ENCODE measurements at places on chromosomes 6 and 20.

GRCh38 chr6:140590641-140591040 lies 1216.2 kb upstream of the CITED2 start:
- DNase-seq: no peak

GRCh38 chr6:72476051-72476450 lies 145.8 kb upstream of the KCNQ5 start:
- no peak for DNase-seq

DNA sequence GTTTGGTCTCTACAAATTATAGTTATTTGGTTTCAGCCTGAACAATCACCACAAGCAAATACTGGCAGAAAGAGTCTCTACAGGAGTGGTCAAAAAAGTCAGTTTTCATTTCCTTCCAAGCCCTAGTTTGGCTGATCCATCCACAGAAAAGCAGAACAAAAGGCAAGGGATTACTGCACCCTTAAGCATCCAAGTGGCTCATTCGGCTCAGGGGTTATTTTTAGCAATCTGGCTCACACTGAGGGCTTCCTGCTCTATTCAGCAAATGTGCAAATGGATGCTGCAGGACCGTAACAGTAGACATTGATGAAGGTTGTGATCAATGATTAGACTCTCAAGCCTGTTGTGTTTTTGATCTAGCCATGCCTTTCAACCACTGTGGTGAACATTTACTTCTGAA lies 62.2 kb upstream of the FABP7 start:
- no peak for DNase-seq

DNA sequence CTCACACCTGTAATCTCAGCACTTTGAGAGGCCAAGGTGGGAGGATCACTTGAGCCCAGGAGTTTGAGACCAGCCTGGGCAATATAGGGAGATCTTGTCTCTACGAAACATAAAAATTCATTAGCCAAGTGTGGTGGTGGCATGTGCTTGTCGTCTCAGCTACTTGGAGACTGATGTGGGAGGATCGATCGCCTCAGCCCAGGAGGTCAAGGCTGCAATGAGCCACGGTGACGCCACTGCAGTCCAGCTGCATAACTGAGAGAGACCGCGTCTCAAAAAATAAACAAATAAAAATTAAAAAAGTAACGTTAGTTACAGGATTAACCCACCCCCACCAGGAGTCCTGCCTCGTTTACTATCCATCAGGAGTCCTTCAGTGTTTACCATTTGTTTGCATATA lies 345.1 kb downstream of the BTBD3 start:
- no peak for DNase-seq

DNA sequence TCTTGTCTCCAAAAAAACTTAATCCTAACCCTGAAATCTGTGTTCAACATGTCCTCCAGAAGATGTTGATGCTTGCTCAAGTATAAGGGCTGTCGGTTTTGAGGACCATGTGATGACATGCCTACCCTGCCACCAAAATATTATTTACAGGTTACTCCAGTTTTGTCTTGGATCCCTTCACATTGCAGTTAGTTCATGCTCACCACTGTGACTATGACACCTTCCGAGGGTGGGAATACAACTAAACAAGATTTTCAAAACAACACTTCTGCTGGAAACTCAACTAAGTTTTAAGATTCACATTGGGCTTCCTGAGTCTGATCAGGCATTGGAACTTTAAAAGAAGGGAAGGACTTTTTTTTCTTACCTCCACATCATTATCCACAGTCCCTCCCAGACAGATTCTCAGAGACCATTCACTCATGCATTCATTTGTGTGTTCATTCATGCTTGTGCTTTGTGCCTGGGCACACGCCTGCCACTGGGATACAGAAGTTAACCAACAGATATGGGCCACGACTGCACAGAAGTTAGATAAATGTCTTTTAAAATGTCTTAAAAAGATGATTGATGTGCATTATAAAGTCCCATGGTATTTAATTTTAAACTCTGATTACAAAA lies 118.7 kb upstream of the GJE1 start:
- DNase-seq: no peak

DNA sequence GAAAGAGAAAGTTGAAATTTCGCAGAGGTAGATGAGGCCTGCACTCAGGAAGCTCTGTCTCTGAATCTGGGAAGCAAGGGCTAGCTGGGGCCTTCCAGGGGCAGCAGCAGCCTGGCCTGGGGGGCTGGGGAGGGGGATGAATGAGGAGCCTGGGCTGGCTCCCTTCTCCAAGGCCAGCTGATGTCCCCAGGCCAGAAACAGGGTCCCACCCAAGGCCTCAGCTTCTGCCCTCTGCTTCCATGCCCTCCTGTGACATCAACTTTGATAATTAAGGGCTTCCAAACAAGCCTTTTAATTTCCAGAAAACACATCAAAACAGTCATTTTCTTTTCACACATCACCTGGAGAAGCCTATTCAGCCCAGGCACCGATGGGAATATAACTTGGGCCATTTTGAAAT lies 15.4 kb downstream of the TFAP2A start:
- DNase-seq: no peak

GRCh38 chr6:116665464-116665863 lies 3.1 kb downstream of the ZUP1 start:
- DNase-seq: no peak

DNA sequence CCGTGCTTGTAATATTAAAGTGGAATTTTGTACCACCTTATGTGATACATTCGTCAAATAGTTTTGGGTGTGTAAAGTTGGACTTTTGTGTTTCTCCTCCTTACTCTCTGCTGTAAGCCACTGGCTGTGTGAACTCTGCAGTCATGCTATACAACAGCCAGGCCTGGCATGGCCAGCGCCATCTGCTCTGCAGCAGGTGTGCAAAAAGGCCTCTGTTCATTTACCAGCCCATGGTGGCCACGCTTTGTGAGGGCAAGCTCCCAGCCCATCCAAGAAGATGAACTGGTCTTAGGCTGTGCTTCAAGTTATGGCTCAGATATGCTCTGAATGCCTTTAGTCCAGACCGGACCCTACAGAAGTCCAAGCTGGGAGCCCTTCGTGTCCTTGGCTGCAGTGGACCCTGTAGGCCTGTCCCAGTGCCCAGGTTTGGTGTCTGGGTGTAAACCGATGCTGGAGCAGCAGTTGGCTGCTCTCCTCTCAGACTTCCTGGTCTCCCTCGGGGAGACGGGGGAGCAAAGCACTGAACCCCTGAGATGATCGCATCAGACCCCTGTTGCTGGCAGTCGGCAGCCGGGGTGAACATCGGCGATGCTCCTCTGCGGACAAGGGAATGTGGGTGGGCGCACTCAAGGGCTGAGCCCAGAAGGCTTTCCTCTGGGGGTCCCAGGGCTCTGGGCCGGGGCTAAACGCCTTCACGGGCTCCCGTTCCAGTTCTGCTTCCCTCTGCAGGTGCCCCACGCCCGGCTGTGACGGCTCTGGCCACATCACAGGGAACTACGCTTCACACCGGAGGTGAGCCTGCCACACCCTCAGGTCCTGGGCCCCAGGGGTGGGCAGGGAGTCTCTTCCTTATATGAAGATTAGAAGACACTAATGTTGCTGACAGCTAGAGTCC lies 28.6 kb upstream of the PCMTD2 start:
- DNase-seq: no peak

DNA sequence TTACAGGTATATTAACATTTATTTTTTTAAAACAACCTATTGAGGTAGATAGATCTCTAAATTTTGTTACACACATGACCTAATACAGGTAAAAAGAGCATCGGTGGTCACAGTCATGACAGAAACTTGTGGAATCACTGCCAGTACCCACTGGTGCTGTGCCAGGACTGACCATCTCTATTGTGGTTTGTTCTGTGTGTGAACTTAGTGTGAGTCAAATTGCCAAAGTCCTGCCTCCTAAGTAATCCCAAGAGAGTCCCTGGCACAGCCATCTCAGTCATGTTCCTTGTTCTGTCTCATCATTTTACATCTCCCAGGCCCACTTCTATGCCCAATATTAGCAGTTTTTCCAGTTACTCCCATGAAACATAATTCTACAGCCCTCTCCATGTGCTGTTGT lies 21.4 kb downstream of the GSTA2 start:
- no peak for DNase-seq

GRCh38 chr6:130620338-130620781 lies 206.8 kb upstream of the SMLR1 start:
- DNase-seq: no peak

GRCh38 chr6:89355511-89356194 lies 3.1 kb upstream of the UBE2J1 start:
- no peak for DNase-seq

- no peak for DNase-seq
These were observed 6.0 kb upstream of the PRDM1 start for GRCh38 chr6:106079961-106080762.

GRCh38 chr6:26336355-26337198 lies 28.4 kb upstream of the BTN3A2 start:
- no peak for DNase-seq

- DNase-seq: no peak
These were observed 22.2 kb upstream of the MRPS18A start for GRCh38 chr6:43709654-43710303.

DNA sequence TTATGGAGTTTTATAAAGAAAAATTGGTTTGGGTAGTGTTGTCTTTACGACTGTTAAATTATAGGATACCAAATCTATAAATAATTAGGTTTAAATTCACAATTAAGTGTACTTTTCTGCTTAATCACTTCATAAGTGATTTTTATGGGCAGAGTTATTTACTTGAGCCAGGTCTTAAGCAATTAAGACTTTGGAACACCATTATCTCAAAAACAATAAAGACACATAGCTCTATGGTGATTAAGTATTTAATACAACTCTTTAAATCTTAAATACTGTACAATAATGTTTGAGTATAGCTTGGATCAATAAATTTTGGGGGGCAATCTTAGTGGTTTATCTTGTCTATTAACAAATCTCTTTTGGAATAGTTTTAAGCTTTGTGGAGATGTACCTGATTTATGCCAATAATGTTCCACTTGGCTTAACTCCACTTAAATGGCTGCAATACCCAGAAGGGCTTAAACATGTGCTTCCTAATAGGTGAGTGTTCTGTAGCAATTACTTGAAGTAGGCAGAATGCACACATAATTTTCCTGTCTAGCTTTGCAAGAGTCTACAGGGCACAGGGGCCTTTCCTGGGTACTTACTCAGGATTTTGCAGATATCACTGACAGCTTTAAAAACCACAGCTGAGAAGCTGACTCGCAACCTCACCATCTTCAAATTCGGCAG lies 7.5 kb downstream of the FERMT1 start:
- no peak for DNase-seq

DNA sequence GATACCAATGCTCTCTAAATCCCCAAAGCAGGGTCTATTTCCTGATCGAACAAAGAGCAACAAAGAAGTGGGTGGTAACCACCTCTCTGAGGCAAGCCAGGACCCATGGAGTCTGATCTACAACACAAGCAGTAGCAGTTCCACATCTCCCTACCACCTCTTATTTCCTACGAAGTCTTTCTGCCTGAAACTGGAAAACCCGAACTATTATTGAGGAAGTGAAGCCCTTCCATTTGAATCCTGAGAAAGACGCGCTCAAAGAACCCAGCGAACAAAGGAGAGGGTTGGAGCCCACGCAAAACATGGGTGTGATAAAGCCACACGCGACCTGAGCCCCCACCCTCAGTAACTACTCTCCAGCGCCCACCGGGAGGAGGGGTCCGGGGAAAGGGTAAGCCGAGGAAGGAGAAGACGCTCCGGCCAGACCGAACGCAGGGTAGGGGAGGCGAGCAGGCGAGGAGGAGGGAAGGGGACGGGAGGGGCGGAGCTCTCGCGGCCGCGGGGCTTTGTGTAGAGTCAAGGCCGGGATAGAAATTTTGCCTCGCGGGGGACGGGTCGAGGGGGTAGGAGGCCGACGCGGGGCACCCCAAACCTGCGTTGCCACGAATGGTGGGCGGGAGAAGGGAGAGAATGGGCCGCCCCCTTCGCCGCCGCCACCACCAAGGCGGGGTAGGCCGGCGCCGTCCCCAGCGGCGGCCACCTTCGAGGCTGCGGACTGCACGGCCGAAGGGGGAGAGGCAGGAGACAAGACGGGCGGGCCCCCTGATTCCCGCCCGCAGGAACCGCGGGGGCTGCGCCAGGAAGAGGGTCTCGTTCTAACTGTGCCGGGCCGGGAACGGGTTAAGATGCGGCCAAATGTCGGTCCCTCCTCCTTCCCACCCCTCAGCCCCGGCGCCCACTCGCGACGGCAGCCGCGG lies 802 bp downstream of the HDAC2 start:
- peak; percentile 33 for DNase-seq

DNA sequence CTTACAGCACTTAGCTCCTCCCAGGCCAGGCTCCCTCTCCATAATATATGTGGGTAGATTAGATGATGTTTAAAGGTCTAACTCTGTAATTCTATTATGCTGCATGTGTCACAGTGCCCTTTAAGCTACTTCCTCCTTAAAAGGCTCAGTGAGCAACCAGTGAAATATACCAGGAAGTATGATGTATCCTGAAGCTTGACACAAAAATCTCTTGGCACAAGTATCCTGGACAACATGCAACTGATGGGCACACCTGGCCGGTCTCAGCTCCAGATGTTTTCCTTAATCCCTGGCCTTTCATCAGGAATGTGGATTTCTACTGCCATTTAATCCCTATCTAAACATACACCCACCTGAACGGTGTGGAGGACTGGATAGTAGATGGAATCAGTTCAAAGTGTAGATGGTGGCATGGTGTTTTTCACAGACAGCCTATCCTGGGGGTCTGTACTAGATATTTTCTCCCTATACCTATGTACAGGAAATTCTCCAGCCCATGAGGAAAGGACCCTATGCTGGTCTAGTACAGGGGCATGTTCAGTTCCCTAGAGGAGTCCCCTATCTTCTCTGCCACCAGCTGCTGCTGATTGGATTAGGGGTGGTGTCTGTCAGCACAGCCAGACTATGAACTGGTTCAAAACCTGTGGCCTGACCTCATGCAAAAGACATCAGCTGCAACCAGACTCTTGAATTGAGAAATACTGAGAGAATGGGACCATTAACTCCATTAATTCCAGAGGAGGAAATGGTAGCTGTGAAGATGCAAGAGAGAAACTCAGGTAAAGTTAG lies 59.4 kb upstream of the CITED2 start:
- no peak for DNase-seq

DNA sequence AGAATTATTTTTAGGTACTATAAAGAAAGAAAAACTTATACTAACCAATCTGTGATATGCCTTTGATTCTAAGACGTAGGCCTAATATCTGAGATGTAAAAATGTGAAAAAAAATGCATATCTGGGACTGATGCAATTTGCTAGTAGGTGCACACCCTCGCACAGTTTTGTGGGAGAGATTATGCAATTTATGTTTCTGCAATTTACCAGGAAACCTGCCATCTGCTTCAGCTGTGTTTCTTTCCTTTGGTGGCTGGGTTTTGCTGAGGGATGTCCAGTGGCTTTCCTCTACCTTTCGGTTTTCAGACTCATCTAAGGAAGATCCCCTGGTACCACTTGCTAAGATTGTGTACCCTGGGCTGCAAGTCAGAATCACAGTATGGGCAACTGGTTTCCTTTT lies 186.9 kb downstream of the ZFP64 start:
- no peak for DNase-seq

- DNase-seq: no peak
These were observed 173.8 kb downstream of the VEGFA start for GRCh38 chr6:43943781-43944250.

Measured in effector memory CD8-positive, alpha-beta T cell (primary cell).